Muscle of leg (tissue), 16 donors: ENCODE measurements at places on chromosomes 6 and 20. TPM values are rescaled to one million over a fixed set of nuclear protein-coding genes. Genes with fewer than 3 reads are reported as not detected.
A peak's percentile ranks its signal among the peaks of the same experiment; 100 is the strongest.

DNA sequence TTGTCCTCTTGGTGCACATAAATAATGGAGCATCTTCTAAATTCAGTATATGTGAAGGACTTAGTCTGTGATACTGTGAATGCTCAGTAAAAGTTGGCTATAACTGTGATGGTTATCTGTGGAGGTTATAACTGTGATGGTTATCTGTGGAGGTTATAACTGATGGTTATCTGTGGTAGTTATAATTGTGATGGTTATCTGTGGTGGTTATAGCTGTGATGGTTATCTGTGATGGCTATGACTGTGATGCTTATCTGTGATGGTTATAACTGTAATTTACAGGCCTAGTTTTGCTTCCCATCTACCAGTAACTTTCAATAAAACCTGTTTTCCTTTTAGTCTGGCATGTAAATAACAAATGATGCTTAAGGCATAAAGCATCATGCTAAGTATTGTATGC, 16.5 kb downstream of the PTK7 start:
- no peak for DNase-seq

DNA sequence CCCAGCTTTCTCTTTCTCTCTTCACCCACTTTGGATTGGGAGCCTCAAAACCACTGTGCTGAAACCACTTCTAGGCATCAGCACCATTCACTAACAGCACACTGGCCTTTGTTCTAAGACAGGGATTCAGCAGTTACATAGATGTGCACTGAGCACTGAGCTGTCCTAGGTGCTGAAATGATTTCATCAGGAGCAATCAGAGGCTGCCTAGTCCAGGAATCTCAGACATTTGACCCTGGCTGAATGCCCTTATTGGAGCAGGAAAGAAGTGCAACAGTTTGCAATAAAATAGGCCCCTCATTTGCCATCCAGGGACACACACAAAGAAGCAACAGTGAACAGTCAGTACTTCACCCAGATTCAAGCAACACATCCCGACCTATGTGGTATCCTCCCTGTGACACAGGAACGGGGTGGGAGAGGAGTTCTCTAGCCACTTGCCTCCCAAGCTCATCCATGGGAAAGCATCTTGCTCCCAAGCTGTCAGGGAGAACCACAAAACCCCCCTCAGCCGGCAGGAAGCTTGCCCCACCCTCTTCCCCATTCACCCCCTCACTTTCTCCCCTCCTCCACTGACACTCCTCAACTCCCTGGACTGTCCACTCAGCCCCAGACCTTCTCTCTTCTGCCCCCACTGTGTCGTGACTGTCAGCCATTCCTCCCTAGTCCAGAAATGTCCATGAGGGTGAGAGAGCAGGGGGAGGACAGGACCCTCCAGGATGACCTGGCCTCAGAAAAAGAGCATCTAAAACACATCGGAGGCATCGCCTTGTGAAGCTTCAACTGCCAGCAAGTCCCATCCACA, 304.4 kb downstream of the PREX1 start:
- DNase-seq = peak; percentile 90

DNA sequence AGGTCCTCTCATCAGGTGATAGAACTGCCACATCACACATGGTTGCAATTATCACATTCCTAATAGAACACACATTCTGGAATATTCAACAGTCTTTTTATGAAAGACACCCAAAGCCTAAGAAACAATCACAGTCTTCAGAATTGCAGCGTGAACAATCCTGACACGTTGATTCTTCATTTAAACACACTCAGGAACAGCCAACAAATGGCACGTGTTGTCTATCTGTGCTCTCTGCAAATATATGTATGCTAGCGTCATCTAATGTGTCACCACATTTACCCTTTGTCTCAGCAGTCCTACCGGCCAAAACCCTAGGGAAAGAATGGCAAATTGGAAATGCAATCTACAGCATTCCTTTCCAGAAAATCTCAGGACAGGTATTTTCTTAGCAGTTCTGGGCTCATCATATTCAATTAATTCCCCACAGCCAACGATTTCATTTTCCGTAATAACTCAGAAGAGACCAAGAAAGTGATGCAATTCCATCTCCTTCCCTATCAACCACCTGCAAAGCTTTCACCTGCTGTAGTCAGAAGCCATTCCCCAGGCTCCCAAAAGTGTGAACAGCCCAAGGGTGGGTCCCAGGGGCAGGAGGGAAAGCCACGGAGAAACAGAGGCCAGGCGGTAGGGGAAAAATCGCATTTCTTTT, 280.3 kb upstream of the JARID2 start:
- DNase-seq = peak; percentile 41

GRCh38 chr6:45584127-45584526, 206.4 kb upstream of the SUPT3H start:
- no peak for DNase-seq

DNA sequence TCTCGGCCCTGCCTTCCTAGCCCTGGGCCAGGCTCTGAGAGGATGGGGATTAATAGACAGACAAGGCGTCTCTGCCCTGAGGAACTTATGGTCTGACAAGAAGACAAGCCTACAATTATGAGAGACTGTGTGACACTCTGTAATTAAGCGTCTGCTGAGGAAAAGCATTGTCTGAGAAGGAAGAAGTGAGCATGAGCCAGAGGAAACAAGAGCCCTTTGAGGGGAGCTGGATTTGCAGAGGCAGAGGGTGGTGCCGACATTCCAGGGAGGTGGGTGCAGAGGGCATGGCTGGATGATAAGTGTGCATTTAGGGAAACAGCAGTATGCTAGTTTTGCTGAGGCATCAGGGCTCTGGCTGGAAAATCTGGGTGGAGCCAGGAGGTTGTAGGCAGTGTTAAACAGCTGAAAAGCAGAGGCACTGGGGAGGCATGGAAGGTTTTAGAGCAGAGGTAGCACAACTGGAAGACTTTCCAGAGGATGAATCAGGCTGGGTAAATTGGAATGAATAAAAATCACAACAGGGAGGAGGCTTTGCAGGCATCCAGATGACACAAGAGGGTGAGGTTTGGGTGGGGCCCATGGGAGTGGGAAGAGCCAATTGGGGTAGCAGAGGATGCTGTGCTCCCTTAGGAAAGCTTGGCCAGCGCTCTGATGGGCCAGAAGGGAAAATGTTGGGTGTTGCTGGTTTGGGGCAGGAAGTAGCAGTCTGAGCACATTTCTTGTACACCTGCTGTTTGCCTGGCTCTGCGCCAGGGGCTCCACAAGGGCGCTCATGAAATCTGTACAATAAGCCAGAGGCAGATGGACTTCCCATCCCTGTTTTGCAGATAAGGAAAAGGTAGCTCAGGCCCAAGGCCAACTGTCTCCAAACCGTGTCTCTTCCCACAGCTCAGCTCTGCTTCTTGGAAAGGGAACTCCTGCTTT, 74.0 kb upstream of the MYL9 start:
- peak; percentile 55 for DNase-seq

GRCh38 chr6:135851442-135852271, at the start of gene PDE7B:
PDE7B (plus strand) TSS chr6:135851701.
- peak; percentile 98 for DNase-seq

DNA sequence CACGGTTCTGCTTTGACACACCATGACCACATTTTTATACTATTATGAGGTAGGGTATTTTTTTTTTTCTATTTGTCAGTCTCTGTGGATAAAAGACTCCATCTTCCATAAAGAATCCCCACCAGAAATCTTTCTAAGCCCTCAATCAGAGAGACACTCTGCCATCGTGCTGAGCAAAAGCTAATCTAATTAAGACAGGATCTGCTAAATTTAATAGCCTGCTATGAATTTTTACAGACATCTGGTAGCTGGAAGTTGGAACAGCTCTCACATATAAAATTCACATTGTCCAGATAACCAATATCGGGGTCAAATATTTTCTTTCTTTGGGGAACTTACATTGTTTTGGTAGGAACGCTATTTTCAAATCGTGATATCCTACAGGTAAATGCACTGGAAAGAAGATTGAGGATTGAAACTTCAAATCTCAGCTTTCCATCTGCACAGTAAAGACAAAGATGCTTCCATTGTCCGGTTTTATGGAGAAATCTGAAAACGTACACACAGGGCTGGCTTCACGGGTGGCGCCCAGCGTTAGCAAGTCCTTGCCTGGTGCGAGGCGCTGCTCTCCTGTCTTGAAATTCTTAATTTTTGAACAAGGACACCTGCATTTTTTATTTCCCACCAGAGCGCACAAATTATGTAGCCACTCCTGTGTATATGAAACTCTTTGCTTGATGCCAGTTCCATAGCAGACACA, 573.8 kb upstream of the NOX3 start:
- DNase-seq = no peak

GRCh38 chr6:125807293-125807692, 16.5 kb downstream of the NCOA7 start:
- no peak for DNase-seq

DNA sequence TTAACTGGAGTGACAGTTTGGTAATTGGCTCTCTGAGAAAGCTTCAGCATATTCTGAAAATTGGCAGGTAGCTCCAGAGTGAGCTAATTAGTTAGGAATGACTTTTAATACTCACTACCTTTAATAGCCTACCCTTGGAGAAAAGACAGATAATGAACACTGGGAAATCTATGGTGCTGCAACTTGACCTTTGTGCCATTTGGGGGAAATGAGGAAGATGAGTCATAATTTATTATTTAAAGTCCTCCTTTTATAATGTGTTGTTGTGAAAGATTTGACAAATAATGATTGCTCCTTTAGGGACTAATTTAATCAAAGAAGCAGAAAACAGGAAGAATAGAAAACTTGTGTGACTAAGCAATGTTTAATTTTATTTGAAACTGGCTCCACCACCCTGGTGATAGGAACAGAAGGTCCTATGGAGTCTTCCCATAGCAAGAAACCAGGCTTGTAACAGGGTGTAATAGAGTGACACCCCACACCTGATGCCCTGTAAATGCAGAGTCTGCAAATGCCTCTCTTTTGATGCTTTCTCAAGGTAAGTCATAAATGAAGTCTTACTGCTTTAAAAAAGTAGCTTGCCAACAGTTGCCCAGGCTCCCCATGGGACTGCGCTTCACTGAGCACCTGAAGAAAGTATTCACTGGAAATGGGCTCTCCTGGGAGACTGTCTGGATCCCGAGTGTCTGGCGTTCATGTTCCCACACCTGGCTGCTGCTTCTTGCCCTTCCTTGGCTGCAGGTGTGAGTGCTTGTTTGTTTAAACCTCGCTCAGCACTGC, 134.4 kb downstream of the LRRC1 start:
- DNase-seq = no peak

DNA sequence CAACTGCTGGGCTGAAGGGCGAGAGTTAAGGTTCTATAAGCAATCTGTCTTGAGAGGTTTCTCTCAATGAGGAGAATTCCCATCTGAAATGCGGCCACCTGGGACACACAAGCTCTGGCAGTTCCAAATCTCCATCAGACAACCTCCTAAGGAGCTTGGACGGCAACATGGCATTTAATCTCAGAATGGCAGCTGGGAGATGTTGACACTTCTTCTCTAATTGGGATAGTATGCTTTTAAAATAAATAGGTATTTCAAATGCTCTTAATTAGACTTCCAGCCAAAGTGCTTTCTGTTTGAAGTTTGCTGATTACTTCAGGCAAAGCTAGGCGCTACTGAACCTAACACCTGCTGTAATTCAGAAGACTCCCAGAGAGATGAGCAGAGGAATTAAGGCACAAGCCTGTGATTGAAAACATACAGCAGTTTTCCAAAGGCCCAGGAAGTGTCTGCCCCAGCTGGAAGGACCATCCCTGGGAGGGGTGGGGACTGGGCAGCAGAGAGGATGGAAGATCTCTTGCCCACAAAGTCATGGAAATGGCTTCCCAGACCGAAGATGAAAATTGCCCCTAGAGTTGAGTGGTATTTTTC, 59.1 kb upstream of the KCNK16 start:
- no peak for DNase-seq

DNA sequence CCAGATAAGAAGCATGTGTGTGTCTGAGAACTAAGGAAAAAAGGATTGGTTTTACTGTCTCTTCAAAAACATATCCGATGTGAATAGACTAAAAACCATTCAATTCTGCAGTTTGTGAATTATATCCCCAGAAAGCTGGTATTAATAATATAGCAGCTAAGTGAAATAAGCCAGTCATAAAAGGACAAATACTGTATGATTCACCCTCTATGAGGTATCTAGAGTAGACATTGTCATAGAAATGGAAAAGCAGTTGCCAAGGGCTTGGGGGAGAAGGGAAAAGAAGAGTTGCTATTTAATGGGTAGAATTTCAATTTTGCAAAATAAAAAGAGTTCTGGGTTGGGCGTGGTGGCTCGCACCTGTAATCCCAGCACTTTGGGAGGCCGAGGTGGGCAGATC, 137.5 kb downstream of the ATXN1 start:
- DNase-seq = no peak

GRCh38 chr6:152897807-152898399, 84.9 kb downstream of the FBXO5 start:
- DNase-seq = peak; percentile 35

- DNase-seq = no peak
Measured at GRCh38 chr6:32602383-32602782, 12.7 kb upstream of the HLA-DRB1 start.

GRCh38 chr6:39902136-39902535, 32.1 kb downstream of the MOCS1 start:
- no peak for DNase-seq

- peak; percentile 79 for DNase-seq
Measured at GRCh38 chr6:22411376-22412105, 114.7 kb upstream of the PRL start.

GRCh38 chr6:51182827-51183226, 364.2 kb downstream of the TFAP2B start:
- no peak for DNase-seq

DNA sequence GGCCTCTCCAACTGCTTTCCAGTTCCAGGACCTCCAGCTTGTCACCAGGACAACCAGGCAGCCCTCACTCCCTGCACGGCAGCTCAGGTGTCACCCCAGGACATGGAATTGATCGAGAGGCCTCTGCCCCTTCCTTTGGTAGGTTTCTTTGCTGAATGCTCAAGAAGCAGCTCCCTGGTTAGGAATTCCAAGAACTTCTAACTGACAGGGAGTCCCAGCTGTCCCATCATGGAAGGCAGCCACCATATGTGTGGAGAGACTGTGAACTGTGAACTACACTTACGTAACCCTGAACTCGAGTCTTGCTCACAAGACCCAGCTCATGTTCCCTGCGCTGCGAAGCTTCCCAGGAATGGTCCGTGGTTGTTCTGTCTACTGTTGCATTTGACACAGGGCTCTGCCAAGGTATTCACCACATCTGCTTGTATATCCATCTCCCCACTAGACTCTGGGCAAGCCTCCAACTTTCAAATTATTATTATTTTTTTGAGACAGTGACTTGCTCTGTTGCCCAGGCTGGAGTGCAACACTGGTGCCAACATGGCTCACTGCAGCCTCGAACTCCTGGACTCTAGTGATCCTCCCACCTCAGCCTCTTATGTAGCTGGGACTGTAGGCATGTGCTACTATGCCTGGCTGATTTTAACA, 35.7 kb downstream of the MGME1 start:
- DNase-seq = peak; percentile 73

The CST2 gene
- not detected for total RNA-seq

The TMEM181 gene
- 17.6 TPM for total RNA-seq

The RBPJL gene
- total RNA-seq = not detected

The BACH2 gene
- 3.6 TPM for total RNA-seq

The DOK5 gene
- 15.9 TPM for total RNA-seq

The PDYN gene
- not detected for total RNA-seq

The OTOR gene
- total RNA-seq = 0.35 TPM
